Karpas-422 (cell line): ENCODE measurements at places on chromosomes 13 and 19. TPM values are rescaled to one million over a fixed set of nuclear protein-coding genes. Genes with fewer than 3 reads are reported as not detected.

- DNase-seq: no peak
Measured at GRCh38 chr19:46225558-46226004, 4.0 kb upstream of the IGFL1 start.

DNA sequence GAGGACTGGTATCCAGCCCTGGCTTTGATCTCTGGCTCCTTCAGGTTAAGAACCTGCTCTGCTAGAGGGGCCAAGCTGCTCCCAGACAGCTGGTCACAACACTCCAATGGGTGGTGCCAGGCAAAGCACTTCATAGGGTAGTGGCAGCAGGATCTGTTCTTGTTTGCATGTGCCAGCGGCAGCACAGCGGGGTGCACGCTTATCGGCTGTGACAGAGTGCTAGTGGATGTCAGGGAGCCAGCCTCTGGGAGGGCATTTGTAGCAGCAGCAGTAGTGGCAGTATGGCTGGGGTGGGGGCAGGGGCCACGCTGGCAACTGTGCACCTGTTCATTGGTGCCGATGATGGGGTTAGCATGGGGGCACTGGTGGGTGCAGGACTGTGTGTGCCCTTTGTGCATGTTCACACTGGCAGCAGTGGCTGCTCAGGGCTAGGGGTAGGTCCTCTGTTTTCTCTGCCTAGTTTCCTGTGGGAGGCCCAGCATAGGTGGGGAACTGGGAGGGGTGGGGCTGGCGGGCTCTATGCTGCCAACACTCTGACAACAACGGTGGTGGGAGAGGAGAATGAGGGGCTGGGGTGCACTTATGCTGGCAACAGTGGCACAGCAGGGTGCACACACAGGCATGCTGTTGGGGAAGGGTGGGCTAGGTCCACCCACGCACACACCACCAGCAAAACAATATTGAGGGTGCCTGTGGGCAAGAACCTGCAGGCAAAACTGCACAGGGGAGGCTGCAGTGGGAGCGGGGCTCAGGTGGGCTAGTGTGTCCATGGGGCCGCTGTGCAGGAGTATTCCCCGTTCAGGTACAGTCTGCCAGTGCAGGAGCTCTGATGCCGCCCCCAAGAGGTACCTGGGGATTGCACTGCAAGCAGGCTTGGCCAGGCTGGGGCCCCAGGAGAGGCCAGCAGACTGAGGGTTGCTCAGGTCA lies 19.3 kb downstream of the AP1M1 start:
- no peak for DNase-seq

The CNN1 gene
- not detected in 2 replicates for total RNA-seq

The SHC2 gene
- total RNA-seq: not detected in 2 replicates

The FCER2 gene
- total RNA-seq: 0.14 TPM in 1 of 2 replicates, not detected in the other
